GM20000 (cell line): ENCODE measurements at places on chromosomes 4 and X.
A peak's percentile ranks its signal among the peaks of the same experiment; 100 is the strongest.

DNA sequence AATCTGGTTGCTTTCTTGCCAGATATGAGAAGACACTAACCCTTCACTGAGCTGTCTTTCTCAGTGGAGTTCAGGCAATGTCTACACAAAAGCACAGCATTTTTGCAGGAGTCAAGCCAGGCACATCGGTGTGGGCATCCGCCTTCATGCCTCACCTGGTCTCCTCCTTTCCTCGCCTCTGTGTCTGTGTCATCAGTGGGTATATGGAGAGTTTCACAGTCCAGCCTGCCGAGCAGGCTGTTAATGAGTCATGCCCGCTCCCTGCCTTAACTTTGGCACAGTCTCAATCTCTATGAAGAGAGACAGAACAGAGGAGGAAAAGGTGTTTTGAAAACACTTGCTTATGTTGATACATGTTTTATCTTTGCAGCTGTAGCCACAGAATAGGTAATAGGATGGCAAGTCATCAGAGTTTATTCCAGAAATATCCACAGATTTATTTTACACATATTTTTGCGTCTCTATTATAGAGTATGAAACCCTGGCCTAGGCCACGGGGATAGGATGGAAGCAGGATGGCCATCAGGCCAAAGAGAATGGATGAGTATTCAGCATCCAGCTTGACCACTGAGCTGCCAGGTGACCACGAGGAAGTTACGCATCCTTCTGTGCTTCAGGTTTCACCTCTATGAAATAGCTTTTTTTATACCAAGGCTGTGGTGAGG, 32.8 kb upstream of the MAML3 start:
- DNase-seq, result no peak

GRCh38 chr4:145528601-145529000, 46.9 kb downstream of the SMAD1 start:
- DNase-seq, result no peak

- peak; percentile 65 for DNase-seq
These were observed 28.4 kb downstream of the PDHA1 start for GRCh38 chrX:19372170-19372546.

DNA sequence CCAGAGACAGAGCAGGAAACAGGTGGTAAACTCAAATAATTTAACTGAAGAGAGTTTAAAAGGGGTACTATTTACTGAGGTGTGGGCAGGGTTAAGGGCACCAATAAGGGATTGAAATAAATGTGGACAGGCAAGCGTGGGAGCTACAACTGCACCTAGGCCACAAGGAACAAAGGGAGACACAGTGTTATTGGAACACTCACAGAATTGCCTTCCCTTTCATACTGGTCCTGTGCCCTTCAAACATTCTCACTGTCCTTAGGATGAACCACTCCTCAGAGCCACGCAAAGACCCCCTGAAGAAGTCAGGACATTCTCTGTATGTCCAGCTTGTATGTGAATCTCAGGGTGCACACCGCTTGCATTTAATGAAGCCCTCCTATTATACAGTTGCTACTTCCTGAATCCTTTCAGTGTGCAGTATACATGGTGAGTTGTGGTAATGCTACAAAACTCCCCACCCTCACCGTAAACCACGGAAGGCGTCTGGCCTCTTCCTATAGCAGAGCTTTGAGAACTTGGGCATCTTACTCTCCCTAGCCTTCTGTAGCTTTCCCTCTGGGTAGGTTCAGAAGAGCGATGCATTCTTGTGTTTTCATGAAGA, 9.6 kb upstream of the MRPL1 start:
- DNase-seq, result peak; percentile 44

GRCh38 chr4:124955476-124955875, 242.9 kb upstream of the ANKRD50 start:
- no peak for DNase-seq

DNA sequence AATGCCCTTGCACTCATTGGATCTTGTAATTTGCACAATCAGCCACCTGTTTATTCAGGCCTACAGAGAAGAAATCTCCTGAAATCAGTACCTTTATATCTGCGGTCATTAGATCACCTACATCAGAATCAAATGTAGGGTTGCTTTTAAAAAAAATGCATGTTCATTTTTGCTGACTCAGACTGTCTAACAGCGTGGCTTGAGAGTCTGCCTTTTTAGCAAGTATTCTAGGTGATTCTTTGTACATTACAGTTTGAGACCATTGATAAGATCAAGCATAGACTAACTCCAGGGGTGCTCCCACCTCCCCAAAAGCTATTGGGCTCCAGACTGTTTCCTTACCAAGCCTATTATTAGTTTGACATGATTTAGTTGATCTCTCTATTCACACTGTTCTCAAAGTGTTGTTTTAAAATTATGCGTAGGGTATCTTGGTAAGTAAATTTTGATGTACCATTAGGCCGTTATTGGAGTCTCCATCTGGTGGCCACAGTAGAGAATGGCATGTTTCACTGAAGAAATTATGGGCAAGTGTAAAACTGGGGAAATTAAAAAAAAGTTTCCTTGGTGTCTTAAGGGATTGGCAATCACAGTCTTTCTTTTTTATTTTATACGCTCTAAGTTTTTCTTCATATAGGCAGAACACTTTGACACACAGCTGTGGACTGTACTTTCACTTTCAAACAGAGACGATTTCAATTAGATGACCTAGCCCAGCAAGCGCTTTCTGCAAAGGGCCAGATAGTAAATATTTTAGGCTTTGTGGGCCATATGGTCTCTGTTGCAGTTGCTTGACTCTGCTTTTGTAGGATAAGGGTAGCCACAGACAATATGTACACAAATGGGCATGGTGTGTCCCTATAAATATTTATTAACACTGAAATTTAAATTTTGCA, 33.7 kb upstream of the MSL3 start:
- peak; percentile 28 for DNase-seq

DNA sequence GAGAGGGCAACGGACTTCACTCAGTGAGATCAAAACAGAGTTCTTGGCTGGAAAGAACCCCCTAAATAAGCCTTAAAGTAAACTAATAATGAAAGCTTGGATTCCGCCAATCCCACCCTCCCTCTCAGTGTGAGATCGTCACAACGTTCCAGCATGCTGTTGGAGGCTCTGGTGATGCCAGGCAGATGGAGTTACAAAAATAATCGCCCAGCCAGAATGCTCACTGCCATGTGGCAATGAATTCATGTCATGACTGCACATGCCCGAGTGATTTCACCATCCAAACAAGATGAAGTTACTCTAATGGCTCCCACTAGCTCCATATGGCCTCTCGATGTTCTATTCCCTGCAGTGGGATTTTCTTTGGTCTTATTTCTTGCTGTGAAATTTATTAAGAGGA, 248.0 kb downstream of the SPATA18 start:
- no peak for DNase-seq

DNA sequence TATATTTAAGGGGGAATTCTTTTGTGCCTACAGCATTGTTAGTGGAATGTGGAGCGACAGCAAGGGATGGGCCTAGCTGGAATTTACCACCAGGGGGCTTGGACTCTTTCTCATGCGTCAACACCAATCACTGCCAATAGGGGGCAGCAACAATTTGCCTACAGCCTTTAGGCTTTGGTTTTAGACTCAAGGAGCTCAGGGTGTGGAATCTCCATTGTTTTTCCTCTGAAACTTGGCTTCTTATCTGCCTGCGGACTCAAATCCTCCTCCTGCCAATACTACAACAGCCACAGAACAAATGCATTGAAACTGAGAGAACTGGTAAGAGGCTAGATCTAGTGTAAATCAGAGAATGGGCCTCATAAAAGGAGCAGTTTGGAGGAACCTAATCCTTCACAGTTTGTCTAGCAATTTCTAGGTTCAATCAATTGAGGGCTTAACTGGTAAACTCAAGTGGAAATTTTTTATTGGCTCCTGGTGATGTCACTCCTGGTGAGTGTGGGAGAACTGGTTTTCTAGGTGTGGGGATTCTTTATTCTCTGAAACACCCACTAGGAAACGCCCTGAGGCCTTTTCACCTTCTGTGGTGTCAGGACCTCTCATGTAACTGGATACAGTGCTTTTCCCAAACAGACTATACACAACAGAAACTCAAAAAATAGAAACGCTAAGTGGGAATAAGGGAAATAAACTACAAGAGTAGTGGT, 27.9 kb upstream of the TMSB4X start:
- peak; percentile 46 for DNase-seq

GRCh38 chr4:76674983-76675382, 223.0 kb downstream of the SOWAHB start:
- no peak for DNase-seq

- DNase-seq, result no peak
These were observed 36.9 kb downstream of the NLGN3 start for GRCh38 chrX:71181558-71181909.
